ENCODE measurements at places on chromosomes 16 and 17.

DNA sequence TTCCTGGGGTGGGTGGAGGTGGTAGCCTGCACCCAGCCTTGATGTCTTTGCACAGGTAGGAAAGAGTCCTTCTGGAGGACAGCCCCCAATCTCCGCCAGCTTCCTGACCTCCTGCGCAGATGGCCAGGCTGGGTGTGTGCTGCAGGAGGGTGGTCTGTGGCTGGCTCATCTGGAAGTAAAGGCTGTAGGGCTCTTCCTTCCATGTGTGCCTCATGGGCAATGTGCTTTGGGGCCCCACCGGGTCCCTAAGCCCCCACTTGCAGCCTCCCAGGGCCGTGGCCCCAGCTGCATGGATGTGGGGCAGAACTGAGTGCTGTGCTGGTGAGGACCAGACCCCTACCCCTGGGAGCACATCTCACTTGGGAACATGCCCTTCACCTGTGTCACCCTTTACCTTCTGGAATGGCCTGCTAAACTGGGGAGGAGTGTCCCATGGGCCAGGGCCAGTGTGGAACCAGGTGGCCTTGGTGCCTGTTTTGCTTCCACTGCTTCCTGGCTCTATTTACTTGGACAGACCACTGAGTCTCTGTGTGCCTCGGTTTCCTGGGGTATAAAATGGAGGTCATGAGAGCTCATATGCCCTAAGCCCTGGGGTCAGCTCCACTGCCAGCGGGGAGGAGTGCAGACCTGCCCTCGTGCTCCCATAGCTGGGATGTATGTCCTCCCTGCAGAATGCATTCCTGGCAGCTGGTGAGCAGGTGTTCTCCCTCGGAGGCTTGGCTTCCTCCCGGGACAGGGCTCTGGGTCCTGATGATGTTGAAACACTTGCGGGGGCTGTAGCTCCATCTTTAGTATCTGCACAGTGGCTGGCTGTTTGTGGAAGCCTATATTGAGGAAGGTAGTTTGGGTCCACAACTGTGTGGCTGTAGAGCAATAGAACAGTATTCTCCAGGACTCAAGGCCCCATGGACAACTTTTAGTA lies 18.0 kb downstream of the MPRIP start:
- no peak for DNase-seq

DNA sequence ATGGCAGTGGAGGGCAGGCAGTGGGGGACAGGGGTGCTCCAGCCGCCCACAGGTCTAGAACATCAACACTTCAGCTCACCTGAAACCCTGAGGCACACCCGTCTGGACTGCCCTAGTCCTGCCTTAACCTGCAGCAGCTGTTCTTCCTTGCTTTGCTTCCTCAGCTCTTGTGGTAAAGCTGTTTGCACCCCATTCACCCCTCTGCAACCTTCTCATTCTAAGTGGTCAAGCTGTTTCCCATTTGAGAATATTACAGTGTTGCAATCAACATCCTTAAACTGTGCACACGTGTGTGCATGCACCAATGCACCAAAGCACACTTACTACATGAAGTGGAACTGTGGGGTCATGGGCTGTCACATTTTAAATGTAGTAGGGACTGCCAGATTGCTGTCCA lies 32.4 kb downstream of the SCNN1B start:
- DNase-seq, result no peak

DNA sequence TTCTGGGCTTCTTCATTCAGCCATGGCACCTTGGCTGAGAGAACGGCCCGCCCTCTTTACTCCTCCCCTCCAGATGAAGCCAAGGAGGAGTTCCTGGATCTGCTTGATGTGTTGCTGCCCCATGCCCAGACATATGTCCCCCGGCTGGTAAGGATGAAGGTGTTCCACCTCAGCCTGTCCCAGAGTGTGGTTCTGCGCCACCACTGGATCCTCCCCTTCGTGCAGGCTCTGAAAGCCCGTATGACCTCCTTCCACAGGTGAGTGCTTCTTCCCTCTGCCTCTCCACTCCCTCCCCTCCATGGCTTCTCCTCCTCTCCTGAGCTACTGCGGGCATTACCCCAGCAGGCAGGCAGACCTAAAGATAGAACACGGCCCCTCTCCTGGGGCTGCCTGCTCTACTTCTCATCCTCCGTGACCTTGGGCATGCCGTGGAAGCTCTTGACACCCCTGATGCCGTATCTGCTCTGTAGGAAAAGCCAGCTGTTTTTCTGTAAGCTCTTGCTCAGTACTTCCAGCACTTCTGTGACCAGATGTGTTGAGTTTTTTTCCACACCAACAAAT lies 8.7 kb downstream of the USB1 start:
- DNase-seq, result no peak

GRCh38 chr17:7133916-7134315 lies 19.3 kb upstream of the ASGR2 start:
- DNase-seq, result no peak
